ENCODE measurements at places on chromosomes 3 and 15. TPM values are rescaled to one million over a fixed set of nuclear protein-coding genes. Genes with fewer than 3 reads are reported as not detected.

The ADAMTSL3 gene
- total RNA-seq = 23.4 TPM

The IGDCC3 gene
- 0.22 TPM for total RNA-seq

The SAMMSON gene
- total RNA-seq = 0.98 TPM

The AP3B2 gene
- total RNA-seq = 4.7 TPM

The WDR53 gene
- 12.3 TPM for total RNA-seq

The GP5 gene
- total RNA-seq = 0.22 TPM

The APBA2 gene
- total RNA-seq = 6.1 TPM

The SLTM gene
- 93.5 TPM for total RNA-seq

The GOLGA8S gene
- total RNA-seq = 0.60 TPM

DNA sequence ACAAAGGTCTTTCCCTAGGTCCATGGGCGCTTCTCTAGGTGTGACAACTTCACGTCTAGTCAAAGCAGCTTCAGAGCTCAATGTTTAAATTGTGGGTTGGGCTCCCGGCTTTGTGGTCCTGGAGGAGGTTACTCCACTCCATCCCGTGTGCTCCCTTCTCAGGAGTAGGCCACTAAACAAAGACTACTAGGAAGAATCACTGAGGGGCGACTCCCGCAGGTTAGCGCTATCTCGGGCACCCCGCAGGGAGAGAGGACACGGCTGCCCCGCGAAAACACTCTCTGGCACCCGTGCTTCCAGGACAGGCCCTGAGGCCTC is 500 bp downstream of the PARP6 start:
- peak overlapping the region; percentile 78 for H3K4me3 ChIP-seq
- DNase-seq = no peak
- peak overlapping the region; percentile 78 for H3K27ac ChIP-seq
- H3K36me3 ChIP-seq = peaks cover 8% of the 10 kb centered on the region

DNA sequence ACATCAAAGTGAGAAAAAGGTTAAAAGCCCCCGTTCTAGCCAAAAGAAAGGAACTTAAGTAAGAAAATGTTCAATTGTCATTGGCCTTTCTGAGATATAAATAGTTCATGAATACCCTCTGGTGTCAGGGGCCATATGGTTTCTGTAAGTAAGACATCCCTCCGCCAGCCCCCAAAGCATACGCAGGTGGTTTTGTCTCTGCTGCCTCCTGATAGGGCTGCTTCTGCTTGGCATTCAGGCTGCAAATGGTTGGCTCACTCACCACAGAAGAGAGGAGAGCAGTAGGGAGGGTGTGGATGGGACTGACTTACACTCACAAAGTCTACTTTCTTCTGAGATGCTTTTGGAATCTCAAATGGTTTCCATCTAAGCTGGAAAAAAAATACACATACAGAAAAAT is 29.8 kb downstream of the HGD start:
- no peak overlapping the region for H3K27ac ChIP-seq
- H3K4me1 ChIP-seq = no peaks in the 10 kb centered on the region
- no peaks in the 10 kb centered on the region for H3K27me3 ChIP-seq
- H3K4me3 ChIP-seq = no peak overlapping the region
- no peak for DNase-seq

DNA sequence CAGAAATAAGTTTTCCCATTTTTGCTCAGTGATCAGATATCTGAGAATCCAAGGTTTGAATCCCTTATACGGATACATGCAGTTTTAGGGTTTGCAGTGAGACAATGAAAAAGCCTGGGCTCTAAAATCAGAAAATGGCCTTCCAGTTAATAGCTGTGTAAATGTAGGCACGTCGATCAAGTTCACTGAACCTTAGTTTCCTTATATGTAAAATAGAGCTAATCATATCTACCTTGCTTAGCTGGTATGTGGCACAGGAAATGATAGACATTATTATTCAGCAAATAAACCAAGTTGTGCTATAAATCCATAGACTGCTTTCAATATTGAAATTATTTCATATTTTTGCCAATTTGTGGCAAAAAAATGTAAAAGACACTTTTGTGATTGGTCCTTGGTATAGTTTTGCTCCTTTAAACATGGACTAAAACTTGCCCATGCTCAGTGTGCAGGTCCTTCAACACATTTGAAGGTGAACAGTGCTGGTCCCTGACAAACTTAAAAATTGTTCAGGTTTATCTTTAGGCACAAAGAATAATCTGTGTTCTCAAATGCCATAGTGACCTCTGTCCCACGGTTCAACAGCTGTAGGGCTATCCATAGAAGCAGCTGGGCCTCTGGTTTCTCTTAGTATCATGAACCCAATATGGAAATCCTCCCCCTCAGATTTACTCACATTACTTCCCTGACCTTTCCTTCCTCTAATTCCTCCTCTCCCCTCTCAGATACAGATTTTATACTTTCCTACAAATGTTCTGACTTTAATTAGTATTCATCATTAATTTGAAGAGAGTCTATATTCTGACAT is 51.0 kb downstream of the CCDC54 start:
- H3K27ac ChIP-seq = no peak overlapping the region
- H3K27me3 ChIP-seq = no peaks in the 10 kb centered on the region
- DNase-seq = no peak
- no peak overlapping the region for H3K4me3 ChIP-seq
- H3K36me3 ChIP-seq = no peaks in the 10 kb centered on the region
- no peaks in the 10 kb centered on the region for H3K4me1 ChIP-seq

DNA sequence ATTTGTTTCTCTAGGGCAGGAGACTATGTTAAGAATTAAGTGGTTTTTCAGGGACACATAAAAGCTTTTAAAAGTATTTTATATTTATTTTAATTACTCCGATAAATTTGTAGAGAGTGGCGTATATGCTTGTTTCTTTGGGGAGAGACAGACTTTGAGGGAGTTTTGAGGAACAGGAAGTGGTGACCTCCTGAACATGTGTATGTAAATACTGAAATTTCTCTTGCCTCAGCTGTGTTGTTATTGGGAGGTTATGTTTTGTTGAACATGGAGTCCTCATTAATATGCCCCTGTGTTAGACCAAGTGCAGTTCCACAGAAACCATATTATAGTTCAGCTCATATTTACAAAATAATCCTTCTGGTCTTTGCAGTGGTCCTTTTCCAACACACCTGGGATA is 41.8 kb upstream of the UTS2B start:
- H3K36me3 ChIP-seq = peaks cover 8% of the 10 kb centered on the region
- H3K4me1 ChIP-seq = no peaks in the 10 kb centered on the region

DNA sequence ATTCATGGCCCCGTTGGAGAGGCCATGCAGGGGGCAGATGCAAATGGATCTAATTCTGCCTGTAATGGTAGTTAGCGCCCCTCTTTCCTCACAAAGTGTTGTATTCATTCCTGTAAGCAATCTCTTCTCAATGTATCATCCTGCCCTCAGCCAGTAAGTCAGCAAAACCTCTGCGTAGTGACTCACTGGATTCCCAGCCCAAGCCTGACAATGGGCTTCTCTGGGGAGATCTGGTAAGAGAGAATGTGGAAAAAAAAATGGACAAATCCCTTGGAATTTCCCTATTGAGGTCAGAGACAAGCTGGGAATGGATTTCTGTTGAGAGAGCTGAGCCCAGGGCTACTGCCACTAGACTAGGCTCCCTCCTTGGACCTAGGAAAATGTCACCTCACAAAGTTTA is 25.4 kb downstream of the ADPGK start:
- no peaks in the 10 kb centered on the region for H3K27me3 ChIP-seq
- DNase-seq = no peak
- no peaks in the 10 kb centered on the region for H3K4me1 ChIP-seq

GRCh38 chr15:90664650-90665287 is 52.4 kb upstream of the BLM start:
- peak; percentile 86 for DNase-seq
- H3K4me1 ChIP-seq = peaks cover 2% of the 10 kb centered on the region
- no peaks in the 10 kb centered on the region for H3K36me3 ChIP-seq
- H3K27ac ChIP-seq = peak overlapping the region; percentile 87
- H3K27me3 ChIP-seq = no peaks in the 10 kb centered on the region

DNA sequence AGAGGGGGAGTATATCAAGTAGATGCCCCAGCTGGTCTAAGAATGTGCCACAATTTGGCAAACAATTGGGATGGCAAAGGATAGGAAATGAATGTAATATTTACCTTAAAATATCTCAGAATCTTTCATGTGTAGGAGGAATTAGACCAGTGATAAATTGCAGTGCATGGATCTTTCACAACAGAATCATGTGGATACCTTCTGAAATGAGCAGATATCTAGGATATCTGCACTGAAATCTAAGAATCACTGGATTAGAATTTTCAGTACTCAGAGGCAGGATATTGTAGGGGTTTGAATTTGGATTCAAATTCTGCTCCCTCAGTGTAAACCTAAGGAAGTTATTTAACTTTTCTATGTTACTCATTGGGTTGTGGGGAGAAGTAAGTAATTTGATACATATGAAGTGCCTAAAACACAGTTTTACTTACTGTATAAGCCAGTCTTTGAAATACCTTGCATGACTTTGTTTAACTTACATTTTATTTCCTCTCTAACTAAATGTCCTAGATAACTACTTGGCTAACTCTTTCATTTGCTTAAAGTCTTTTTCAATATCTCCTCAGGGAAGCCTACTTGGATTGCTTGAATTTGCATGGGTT is 8.8 kb downstream of the IL1RAP start:
- H3K4me1 ChIP-seq = no peaks in the 10 kb centered on the region
- H3K4me3 ChIP-seq = no peak overlapping the region
- H3K36me3 ChIP-seq = no peaks in the 10 kb centered on the region
- H3K27ac ChIP-seq = no peak overlapping the region
- no peaks in the 10 kb centered on the region for H3K27me3 ChIP-seq

- H3K4me1 ChIP-seq = peaks cover 2% of the 10 kb centered on the region
- H3K4me3 ChIP-seq = no peak overlapping the region
- no peak for DNase-seq
- no peaks in the 10 kb centered on the region for H3K27me3 ChIP-seq
- no peak overlapping the region for H3K27ac ChIP-seq
These were observed 34.5 kb upstream of the RPN1 start for GRCh38 chr3:128684986-128685726.

DNA sequence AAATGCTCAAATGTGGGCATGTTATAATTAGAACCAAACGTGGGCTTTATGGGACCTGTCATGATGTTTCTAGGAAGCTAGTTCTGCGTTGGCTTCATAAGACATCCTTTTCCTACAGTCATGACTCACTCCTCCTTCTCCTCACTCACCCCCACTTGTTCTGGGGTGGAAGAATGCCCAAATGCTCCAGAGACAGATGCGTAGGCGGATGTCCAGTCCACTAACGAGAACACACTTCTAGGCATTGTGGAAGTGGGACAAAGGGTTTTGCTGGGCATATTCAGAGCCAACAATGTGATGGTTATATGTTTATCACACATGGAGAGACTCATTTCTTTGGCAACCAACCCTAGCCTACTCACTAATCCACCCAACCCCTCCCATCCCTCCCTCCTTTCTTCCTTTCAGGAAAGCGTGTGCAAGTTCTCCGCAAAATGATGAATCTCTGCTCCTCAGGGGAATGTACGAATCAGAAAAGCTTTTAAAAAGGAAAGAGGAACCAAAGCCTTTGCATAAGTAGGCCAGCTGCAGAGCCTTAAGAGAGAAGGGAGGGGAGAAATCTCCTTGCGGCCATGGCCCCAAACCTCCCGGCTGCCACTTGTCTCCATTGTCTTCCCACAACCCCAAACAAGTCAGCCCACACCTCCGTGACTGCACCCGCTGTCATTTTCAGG is 123.0 kb upstream of the SPRED1 start:
- peak; percentile 64 for DNase-seq
- peak overlapping the region; percentile 22 for H3K4me3 ChIP-seq
- no peaks in the 10 kb centered on the region for H3K4me1 ChIP-seq
- H3K36me3 ChIP-seq = no peaks in the 10 kb centered on the region

DNA sequence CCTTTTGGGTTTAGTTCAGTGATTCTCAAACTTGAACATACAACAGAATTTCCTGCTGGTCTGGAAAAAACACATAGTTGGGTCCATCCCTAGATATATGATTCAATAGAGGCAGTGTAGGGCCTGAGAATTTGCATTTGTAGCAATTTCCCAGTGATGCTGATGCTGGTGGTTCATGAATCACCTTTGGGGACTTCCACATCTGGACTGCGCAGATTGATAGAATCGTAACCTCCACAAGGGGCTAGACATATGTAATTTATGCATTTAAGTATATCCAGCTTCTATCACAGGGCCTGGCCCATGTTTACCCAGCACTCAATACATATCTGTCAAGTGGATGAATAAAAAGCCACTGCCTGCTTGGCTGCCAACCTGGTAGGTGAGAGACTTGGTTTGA is 33.8 kb upstream of the SUCLG2 start:
- no peaks in the 10 kb centered on the region for H3K27me3 ChIP-seq
- no peak overlapping the region for H3K27ac ChIP-seq
- H3K4me1 ChIP-seq = no peaks in the 10 kb centered on the region
- no peak overlapping the region for H3K4me3 ChIP-seq

- peaks cover 19% of the 10 kb centered on the region for H3K4me1 ChIP-seq
- H3K27ac ChIP-seq = no peak overlapping the region
- H3K36me3 ChIP-seq = no peaks in the 10 kb centered on the region
- H3K4me3 ChIP-seq = no peak overlapping the region
- no peak for DNase-seq
These were observed 41.7 kb upstream of the LIMD1 start for GRCh38 chr3:45552794-45553371.

- no peaks in the 10 kb centered on the region for H3K4me1 ChIP-seq
- H3K27ac ChIP-seq = peak overlapping the region; percentile 99
- H3K4me3 ChIP-seq = peak overlapping the region; percentile 85
- peaks cover 4% of the 10 kb centered on the region for H3K36me3 ChIP-seq
- no peaks in the 10 kb centered on the region for H3K27me3 ChIP-seq
These were observed 790 bp downstream of the DUT start for GRCh38 chr15:48331796-48332641.

DNA sequence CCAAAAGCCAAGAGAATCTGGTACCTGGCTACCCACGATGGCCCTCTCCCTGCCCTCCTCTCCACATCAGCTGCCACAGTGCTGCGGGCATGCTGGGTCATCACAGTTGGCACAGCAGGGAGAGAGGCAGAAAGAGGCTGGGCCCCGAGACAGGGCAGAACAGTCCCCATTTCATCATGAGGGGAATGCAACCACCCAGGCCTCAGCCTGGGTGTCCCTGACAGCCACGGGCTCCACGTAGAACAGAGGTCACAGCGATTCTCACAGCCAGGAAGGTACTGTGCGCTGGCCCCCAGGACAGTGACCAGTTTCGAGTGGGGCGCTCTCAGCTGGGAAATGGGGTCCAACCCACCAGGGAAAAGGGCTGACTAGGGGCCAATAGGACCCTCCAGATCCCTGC is 6.3 kb downstream of the LIPC start:
- no peak for DNase-seq
- H3K4me3 ChIP-seq = no peak overlapping the region
- no peaks in the 10 kb centered on the region for H3K36me3 ChIP-seq
- H3K27me3 ChIP-seq = no peaks in the 10 kb centered on the region
